ENCODE measurements at places on chromosomes 7 and 10.

DNA sequence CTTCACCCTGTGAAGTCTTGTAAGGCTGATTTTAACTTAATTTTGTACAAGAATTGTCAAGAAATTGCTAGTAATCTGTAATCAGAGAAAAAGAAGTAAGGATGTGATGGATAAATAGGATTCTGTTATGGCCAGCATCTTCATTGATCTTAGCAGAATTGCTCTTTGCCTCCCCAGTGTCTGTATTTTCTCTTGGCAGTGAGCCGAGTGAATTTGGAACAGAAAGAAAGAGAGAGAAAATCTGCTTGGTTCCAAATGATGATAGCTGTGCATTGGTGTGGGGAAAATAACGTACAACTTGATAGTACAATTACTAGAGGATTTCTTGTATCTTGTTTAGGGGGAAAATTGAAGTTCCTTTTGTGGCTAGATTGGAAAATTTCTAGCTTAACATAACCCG is 34.6 kb downstream of the VTI1A start:
- DNase-seq, result no peak

DNA sequence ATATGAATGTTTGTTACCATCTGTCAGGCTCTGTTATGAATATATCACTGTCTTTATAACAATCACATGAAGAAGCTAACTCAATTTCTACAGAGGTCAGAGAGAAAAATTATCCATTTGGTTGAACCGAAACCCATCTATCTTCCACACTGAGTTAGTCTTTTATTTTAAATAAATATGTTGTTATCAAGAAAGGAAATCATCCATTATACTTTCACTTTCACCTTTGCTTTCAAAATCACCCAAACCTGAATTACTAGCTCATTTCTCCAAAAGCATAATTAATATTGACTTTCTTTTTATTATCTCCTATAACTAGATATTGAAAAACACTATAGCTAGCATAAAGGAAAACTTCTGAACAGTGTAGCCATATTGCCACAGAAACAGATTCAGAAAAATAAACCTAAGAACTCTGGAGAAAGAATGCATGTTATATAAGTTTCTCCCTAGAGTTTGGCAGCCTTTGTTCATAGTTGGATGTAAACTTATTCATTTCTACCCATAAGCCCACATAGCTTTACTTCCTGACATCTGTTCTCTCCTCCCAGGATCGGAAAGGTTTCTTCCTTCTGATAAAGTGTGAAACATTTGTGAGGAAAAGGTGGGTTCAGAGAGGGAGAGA is 66.0 kb downstream of the NPSR1 start:
- no peak for DNase-seq

DNA sequence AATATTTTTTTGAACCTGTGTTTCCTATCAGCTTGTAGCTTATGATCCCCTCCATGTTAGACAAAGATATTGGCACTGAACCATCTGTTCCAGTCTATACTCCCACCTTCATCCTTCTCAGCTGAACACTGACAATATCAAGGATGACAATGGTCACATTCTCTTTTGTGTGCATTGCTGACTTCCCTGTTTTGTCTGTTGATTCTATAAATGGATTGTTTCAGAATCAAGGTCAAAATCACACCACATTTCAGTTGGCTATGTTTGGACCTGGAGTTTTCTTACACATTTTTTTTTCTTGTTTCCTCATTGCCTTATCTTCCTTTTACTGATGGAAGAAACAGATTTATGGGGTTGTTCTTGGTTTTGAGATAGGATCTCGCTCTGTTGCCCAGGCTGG is 11.3 kb upstream of the SMURF1 start:
- DNase-seq, result no peak

GRCh38 chr7:625376-625971 is 101.0 kb upstream of the DNAAF5 start:
- DNase-seq, result no peak

DNA sequence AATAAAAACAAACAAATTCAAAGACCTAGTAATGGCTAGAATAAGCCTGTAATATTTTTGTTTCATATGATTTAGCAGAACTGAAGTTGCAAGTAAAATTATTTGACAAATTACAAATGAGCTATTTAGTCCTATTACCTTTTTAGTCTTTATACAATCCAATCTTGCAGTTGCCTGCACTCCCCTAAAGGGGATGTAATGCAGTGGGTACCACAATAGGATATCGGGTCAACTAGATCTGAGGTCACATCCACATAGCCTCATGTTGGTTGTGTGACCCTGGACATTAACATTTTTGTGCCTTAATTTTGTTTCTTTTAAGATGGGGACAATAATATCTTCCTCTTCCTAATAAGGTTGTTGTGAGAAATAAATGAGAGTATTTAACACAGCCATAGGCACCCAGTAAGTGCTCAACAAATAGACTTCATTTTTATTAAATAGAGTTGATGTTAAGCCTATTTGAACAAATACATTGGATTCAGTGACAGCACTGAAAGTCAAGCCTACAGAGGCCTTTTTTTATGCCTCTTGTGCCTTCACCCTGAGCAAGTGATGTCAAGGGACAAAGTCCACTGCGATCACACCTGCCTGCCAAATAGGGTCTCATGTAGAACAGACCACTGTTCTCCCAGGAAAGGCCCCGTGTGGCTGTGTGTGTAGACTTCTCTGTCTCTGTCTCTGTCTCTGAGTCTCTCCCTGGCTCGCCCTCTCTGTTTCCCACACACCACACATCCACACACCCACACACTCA is 124.8 kb downstream of the EVX1 start:
- DNase-seq, result no peak

GRCh38 chr10:99393683-99394082 is 36.7 kb downstream of the GOT1 start:
- DNase-seq, result no peak

GRCh38 chr10:4720463-4720862 is 105.5 kb upstream of the AKR1E2 start:
- DNase-seq, result no peak

- no peak for DNase-seq
Measured at GRCh38 chr7:82961240-82961639, 201.4 kb downstream of the PCLO start.

GRCh38 chr10:93384006-93384405 is 98.1 kb downstream of the MYOF start:
- DNase-seq, result no peak

DNA sequence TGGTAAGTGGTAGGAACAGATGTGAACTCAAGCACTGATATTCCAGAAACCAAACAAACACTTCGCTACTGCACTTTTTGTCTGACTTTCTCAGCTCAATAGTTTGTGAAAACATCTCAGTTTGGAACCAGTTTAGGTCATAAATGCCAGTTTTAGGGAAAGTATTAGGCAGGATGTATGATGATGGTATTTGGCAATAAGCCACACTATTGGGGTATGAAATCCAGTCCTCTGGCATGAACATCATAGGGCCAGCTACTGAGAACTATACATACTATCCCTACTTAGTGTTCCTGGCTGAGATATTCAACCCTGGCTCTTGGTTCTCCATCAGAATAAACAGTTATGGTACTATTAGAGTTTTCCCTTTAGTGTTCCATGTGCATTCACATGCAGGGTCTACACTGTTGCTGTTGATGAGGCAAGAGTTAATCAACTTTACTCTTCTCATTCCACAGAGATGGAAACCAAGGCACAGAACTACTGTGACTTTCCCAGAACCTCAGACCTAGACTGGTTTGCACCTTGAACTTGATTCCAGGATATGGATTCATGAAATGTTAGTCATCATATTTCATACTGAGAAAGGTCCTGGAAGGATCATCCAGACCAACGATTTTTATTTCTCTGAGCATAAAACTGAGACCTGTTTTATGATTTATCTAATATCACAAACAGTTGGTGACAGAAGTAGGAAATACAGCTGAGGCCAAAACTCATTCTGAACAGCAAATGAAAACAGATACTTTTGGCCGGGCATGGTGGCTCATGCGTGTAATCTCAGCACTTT is 20.0 kb upstream of the IFIT2 start:
- no peak for DNase-seq

DNA sequence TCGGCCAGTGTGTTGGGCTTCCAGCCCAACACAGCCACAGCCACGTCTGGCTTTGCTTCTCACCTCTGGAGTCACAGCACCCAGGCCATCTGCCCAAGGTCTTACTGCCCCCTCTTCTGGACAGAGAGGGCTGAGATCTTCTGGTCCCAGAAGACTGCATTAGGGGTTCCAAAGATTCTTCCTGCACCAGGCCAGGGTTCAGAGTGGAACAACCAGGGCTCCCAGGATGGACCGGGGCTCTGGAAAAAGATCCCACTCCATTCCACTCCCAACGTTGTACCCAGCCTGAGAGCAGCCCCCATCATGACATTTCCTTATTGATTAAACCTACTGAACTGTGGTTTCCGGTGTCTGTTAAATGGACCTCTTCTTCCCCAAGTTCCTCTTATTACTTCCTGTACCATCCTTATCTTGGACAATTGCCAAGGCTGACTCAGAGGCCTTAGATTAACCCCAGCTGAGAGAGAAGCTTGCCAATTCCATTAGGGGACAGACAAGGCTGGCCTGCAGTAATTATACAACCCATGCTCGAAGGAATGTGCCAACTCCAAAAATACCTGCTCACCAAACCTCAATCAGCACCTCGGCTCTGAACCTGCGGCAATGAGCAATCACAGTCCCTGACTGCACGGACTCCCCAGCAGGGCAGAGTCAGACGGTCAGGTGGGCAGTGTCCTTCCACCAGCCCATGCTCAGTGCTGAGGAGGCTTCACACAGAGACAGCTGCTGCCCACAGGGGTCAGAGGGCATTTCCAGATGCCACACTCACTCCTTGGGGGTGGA is 47.9 kb upstream of the NPFFR1 start:
- peak; percentile 73 for DNase-seq

DNA sequence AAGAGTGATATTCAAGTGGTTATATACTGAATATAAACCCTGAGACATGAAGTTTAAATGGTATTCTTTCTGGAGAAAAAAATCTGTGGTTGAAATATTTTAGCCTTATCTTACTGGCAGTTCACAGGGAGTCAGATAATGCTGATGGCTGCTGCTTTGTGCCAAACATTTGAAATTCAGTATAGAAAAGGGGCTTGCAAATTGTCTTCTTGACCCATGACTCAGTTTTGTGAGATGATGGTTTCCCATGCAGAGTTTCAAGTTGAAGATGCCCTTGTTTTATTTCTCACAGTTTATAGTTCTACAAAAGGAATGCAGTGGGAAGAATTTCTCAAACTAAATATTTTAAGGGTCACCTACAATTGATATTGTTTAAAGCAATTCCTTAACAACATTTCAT is 251.1 kb upstream of the MEOX2 start:
- no peak for DNase-seq

DNA sequence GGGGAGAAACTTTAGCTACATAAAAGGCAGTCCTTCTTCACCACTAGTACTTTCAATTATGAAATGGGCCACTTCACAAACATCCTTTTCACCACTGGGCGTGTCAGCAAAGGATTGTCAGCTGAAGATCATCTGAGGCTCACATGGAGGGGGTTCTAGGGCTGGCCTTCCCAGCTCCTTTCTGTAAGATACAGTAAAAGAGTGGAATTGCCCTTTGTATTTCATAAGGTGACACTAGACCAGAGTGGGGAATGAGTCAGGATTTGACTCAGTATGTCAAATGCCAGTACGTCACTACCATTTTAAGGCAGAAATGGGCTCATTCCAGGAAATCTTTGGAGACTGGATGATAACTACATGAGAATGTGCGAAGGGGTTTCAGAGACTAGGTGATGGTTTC is 21.2 kb upstream of the BLOC1S2 start:
- DNase-seq, result no peak

- DNase-seq, result no peak
Measured at GRCh38 chr7:148672041-148672440, 26.7 kb upstream of the CUL1 start.

DNA sequence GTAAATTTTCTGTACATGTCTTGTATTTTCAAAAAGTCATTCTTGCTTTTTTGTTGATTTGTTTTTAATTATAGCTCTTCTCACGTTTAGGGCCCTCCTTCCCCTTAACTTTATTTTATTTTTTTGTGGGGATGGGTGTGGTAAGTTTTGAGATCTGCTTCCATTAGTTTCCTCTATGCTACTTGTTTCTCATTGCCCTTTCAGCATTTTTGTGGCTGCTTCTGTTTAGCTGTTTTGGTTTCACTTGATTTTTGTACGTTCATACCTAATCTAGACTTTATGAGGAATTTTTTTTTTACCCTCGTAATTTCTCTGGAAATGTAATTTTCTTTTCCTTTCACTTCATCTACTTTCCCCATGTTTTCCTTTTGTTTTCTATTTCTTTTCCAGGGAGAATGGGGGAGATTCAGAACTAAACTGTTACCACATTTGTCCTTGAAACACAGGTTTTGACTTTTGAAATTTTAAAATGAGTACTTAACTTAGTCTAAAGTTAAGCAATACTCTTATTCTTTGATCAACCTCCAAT is 80.8 kb downstream of the ATRNL1 start:
- no peak for DNase-seq

- DNase-seq, result no peak
Measured at GRCh38 chr10:100008142-100008522, 1.6 kb downstream of the DNMBP start.

DNA sequence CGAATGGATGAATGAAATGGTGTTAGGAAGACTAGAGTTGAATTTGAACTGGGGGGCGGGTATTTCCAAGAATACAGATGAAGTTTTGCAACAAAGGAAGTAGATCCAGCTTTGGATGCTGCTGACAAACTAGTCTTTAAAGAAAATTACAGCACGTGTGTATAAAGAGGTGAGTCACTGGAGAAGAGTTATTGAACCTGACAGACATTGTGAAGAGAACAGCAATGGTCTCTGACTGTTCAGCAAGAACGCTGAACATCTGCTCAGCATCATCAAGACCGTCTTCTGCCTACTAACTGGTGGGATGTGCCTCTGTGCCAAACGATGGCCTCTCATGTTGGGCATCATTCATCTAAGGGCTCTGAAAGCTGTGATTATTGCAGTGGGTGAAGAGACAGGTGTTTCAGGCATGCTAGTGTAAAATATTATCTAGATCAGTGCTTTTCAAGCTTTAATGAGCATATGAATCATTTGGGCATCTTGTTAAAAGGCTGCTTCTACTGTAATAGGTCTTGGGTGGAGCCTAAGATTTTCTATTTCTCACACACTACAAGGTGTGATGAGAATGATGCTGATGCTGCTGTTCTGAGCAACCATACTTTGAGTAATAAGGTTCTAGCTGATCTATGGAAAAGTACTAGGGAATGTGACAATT is 291.3 kb downstream of the PTEN start:
- no peak for DNase-seq

GRCh38 chr10:76440426-76440825 is 1009.0 kb downstream of the LRMDA start:
- DNase-seq, result no peak

DNA sequence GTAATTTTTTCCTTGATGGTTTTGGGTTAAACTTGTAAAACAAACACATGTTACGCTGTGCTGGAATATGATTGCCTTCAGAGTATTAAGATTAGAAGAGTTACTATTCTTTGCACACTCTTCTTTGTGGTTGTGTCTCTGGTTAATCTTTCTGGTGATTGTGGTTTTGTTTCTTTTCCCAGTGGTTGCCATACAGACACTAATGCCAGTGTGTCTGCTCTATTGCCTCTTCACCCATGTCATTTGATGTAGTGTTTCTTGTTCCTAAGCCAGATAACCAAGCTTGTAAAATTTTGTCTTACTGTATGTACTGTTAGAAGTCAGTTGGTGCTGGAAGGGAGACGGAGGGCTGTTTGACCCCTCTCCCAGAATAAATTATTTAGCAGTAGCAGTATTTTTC is 124.8 kb downstream of the PHTF2 start:
- no peak for DNase-seq

GRCh38 chr7:134777470-134777869 is 2.0 kb upstream of the CALD1 start:
- no peak for DNase-seq
